ENCODE measurements at places on chromosomes 12 and 14.

GRCh38 chr12:116065606-116066005, 211.9 kb downstream of the MED13L start:
- DNase-seq = no peak

DNA sequence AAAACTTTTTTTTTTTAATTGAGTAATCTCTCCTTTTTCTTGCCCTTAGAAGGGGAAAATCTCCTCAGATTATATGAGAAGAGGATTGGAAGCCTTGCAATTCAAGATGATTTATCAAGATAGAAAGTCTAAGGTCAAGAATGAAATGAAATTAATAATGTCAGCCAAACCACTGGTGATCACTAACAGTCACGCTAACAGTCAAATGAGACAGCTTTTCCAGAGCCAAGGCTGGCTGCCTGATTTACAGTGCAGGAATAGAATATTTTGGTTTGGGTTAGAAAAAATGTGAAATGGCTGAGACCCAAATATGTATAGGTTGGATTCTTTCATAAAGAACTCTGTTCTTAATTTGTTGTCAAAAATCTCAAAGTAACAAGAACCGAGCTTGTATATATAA, 204.3 kb downstream of the PPM1H start:
- DNase-seq = no peak

DNA sequence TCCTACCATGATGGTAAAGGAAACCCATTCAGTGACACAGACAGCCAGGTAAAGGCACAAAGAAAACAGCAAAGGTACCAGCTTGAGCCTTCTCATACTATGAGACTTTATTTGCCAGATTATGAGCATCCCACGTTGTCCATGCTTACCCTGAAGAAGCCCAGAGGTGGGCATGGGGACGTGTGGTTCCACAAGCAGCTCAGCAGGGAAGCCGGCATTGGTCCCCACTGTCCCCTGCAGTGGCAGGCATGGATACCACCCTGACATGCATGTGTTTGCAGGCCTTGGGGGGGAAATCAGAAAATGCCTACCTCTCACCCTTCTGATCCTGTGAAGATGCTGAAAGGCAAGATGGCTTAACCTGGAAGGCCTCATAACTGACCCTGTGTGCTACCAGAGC, 183.1 kb downstream of the PIWIL1 start:
- no peak for DNase-seq

GRCh38 chr12:123034865-123035264, 54.4 kb downstream of the ARL6IP4 start:
- DNase-seq = no peak

GRCh38 chr14:34502001-34502400, 37.5 kb downstream of the EAPP start:
- no peak for DNase-seq

DNA sequence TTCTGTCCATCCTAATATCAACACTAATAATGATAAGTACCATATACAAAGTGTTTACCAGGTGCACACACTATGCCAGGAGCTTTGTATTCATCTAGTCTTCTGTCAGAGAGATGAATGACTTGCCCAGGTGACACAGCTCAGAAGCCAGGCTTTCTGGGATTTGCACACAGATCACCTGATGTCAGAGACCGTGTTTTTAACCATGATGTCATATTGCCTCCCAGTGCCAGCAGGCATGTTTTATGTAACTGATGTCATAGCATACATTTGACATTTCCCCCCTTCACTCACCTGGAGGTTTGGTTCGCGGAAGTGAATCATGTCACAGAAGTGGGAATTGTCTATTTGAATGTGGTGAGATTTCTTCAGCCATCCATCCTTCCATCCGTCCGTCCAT, 5.7 kb downstream of the WSCD2 start:
- no peak for DNase-seq

DNA sequence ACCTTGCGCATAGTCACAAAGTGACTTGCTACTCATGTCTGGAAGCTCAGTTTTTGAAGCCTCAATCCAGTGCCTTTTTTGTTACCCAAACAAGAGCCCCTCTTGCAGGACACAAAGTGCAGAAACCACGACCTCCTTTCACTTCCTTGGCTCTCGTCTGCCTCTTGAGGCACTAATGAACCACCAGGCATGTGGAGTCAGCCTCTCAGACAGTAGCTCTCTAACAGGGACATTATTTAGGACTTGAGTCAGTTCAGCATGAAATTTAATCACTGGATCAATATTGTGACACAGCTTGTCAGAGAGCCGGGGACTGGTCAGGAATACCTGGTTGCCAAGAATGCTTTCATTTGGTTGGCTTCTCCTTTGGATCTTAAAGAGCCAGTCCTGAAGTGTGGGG, 46.7 kb downstream of the HSPB8 start:
- no peak for DNase-seq

GRCh38 chr14:95072310-95072905, 84.9 kb downstream of the DICER1 start:
- no peak for DNase-seq

DNA sequence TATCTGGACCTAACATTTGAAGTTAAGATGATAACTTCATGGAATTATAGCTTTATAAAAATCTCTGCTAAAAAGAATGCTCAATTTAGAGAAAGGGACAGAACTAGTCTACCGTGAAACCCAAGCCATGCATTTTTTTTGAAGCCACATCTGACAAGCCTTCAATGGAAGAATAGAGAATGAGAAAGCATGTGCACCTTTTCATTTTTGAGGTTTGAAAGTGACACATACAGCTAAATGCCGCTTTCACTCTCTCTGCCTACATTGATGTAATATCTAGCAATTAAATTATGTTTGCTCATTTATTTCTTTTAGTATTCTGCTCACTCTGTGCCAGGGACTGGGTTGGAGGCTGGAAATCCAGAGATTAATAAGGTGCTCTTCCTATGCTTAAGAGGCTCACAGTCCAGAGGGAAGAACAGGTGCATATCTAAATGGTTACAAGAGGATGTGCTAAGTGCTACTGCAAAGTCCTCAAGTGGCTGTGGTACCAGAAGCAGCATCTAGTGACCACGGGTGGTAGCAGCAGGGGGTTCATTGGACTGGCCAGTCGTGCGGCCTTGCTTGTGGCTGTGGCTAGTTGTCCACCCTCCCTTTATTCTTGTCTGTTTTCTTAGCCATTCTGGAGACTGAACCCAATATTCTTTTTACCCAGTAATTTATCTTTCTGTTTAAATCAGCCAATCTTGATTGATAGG, 60.4 kb downstream of the PPP1R36 start:
- DNase-seq = no peak

DNA sequence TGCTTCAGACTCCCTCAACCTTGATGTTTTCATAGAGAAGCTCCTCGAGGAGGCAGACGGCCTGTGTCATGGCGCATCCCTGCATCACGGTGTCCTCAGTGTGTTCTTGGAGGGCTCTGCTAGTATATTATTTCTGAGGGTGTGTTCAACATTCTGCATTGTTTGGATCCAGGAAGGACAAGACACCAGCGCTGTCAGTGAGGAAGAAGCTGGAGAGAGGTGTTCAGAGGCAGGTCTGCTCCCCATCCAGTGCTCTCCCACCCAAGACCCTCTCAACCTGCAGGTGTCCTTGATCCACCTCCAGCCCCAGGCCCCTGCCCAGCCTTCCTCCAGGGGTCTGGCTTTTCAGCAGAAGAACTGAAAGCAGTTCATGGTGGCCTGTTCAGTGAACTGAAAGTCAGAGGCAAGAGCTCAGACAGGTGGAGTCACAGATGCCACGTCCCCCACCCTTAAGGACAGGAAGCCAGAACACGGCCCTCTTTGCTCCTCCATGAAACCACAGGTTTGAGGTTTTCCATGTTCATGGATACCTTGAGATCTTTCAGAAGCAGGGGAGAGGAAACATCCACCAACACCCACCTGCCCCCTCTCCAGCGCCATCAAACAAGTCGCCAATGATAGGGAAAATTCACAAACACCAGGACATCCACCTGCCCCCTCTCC, 37.4 kb downstream of the DIO3 start:
- DNase-seq = no peak

GRCh38 chr12:11929714-11930113, 141.0 kb upstream of the BCL2L14 start:
- DNase-seq = no peak

- DNase-seq = no peak
Measured at GRCh38 chr12:106276032-106276740, 26.3 kb upstream of the TCP11L2 start.

DNA sequence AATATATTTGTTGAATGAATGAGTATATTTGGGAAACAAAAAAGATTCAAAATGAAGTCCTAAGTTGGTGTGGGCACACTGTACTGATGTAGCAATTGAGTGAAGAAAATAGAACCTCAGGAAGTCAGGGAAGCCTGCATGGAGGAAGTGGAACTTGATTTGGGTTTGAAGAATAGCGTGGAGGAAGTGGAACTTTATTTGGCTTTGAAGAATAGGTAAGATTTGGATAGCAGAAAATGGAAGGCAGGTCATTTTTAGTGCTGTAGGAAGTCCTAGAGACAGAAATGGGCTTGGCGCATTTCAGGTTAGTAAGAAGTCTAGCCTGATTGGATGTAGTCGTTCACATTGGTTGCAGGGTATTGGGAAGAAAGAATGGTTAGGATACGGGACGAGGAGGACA, 5.4 kb downstream of the C12orf75 start:
- no peak for DNase-seq

DNA sequence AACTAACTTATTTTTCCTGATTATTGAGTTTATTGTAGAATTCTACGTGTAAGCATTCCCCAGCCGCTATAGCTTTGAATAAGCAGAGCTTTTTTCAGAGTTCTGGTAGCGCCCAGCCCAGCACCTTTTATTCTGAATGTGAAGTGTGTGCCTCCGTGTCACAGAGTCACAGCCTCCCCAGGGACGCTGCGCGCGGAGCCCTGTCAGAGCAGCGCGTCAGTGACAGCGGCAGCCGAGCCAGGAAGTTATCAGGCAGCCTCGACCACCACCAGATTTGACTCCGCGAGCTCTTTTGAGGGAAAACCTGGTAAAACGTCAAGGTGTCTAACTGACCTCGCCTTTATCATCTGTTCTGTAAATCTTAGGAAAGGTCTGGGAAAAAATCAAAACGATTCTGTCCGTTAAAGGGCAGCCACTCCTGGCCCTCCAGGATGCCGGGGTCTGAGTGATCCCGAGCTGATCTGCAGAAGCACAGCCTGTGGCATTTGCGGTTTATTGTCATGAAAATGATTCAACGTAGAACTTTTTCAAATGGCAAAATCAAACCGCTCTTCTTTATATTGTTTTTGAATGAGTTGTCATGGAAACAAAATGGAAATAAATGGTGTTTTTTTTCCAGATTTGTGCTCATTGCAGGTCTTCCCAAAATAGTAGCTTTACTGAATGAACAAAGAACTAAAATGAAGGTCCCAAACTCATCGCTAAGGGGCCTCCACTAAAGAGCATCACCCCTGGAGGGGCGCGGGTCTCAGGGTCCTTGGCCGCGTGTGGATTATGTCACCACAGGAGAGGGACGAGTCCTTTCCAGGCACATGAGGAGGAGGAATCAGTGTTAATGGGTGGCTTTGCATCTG, 43.1 kb upstream of the MMP17 start:
- no peak for DNase-seq

DNA sequence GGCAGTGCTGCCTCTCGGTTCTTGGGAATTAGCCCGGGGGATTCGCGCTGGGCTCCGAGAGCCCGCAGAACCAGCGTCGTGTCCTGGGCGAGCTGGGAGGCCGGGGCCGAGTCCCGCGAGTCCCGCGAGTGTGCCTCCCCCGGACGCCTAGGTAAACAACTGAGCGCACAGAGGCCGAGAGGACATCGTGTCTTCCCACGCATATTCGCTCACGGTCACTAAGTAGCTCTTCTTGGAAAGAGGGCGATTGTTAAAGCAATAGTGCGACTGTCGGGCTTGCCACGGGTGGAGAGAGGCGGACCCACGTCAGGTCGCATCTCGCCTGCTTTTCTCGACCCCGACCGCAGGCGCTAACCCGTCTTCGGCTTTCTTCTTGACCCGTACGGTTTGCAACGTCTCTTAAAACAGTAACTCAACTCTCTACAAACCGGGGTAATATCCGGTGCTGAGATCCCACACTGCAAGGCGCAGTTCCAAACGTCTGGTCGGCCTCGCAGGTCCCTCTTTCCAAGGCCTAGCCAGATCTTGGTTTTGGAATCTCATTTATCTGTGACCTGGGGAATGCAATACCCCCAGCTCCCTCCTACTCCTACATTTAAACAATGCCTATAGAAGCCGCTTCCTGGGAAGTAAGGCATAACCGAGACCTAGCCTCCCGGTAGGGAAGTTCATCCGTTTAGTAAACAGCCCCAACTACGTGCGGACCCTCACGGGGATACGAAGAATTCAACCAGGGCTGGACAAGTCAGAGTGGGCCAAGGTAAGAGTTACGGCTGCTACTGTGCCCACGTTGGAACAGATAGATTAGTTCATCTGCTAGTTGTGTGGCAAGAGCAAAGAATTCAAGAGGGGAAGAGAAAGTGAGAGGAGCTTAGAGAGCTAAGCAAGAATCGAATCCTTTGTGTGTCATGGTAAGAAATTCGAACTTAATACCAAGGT, 736 bp upstream of the PHLDA1 start:
- DNase-seq = peak; percentile 61

GRCh38 chr12:62703011-62703380, 232.0 kb downstream of the PPM1H start:
- no peak for DNase-seq

GRCh38 chr12:9943240-9943639, 11.1 kb upstream of the CLEC2A start:
- peak; percentile 72 for DNase-seq

DNA sequence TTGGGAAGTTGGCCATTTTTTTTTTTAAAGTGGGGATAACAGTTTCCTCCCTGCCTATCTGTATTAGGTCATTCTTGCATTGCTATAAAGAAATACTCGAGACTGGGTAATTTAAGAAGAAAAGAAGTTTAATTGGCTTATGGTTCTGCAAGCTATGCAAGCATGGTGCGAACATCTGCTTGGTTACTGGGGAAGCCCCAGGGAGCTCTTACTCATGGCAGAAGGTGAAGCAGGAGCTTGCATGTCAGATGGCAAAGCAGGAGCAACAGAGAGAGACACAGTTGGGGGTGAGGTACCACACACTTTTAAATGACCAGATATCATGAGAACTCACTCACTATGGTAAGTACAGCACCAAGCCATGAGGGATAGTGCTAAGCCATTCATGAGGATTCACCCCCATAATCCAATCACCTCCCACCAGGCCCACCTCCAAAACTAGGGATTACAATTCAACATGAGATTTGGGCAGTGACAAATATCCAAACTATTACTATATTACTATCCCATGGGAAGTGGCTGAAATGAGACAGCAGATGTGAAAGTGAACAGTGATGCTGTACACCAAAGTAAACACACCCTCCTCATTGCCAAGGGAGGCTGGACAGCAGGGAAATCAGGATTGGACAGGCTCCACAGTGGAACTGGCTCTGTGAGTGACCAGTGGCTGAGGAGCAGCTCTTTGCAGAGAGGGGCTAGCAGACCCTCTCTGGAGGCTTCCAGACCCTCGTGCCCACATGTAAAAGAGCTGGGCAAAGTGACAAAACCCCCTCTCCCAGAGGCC, 40.5 kb downstream of the CRACR2A start:
- DNase-seq = no peak
